Right renal pelvis (tissue), 4 donors: ENCODE measurements at places on chromosomes 16 and 17.

- DNase-seq, result no peak
These were observed 9.8 kb downstream of the MYL4 start for GRCh38 chr17:47218896-47219430.

GRCh38 chr17:47720754-47721533 lies 12.1 kb upstream of the TBX21 start:
- no peak for DNase-seq

GRCh38 chr16:56196381-56196780 lies 5.1 kb downstream of the GNAO1 start:
- no peak for DNase-seq

DNA sequence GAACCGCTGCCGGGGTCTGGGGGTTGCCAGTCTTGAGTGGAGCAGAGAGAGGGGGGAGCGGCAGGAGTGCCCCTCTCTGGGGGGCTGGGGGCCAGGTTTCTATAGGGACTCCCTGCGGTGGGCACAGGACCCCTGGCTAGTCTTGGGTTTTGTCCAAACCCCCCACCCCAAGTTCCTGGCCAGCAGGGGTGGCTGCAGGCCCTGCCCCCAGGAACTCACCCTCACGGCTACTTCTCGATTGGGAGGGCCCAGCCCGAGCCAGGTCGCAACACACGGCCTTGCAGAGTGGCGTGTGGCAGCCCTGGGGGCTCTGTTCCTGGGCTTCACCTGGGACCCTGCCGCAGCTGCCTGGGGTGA lies 601 bp downstream of the CDH15 start:
- no peak for DNase-seq

DNA sequence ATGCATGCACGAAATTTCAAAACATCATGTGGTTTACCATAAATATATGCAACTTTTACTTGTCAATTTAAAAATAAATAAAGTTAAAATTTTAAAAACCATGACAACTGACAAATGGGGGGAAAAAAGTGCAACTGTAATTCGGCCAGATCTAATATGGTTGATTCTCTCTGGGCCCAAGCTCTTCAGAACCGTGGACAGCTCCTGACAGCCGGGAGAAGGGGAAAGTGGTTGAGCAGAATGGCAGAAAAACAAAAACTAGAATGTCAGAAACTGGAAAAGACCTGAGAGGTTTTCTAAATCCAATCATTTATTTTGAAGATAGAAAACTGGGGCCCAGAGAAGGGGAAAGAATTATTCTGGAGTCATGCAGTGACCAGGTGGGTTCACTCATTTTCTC lies 126.6 kb downstream of the TMEM132E start:
- no peak for DNase-seq
